Cortex of kidney (tissue), 1 donor: ENCODE measurements at places on chromosomes 12 and 14.

- no peak for DNase-seq
These were observed 121.7 kb upstream of the USP15 start for GRCh38 chr12:62138527-62138926.

DNA sequence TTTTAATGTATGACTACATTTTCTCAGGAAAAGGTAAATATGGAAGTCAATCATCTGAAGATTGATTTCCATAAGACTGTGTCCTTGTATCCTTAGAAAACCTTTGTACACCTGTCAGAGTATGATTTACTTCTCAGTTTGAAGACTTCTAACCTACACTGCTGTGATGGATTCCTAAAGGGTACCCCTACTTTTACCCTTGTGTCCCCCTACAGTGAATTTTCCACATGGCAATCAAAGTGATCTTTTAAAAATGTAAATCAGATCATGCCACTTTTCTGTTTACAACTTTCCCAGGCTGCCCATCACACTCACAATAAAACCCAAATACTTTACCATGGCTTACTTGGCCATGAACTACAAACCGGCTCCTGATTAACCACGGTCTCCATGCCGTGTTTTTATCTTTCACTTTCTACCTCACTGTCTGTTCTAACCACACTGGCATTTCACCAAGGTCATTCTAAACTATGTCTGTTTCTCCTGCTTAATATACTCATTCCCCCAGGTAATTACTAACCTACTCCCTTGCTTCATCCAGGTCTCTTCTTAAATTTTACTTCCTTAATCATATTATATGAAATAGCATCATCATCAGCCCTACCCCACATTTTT is 8.1 kb downstream of the DNAI7 start:
- no peak for DNase-seq

DNA sequence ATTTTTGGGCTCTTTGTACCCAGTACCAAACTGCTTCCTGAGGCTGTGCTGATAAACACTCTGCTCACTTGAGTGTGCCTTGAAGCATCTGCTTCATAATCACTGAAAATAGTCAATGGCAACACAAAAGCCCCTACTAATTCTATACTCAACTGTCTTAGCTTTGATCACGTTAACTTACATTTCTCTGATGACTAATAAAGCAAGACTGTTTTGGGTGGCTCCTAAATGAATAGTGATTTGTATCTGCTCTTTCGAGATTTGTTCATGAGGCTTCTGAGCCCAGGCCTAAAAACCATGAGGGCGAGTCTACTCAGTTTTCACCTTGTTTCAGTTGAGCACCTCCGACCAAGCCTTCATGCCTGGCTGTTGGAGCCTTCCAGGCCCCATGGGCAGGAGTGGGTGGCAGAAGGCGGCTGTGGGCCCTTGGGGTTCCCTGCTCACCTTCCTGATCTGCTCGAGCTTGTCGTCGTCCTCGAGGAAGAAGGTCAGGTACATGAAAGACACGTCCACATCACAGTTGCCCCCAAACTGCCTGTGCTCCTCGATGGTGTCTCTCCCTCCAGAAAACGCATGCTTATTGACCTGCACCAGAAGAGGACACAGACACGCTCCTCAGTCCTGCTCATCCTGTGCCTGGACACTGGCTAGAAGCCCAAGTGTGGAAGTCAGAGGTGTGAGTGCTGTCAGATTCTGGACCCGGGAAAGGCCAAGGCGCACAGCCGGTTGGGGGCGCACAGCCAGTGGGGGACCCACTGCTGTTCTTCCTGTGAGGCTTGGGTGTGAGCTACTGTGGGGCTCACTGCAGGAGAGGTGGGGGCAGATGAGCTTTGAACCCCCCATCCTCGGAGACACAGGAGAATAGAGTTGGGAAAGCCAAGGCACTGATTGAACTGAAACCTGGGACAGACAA is 13.7 kb downstream of the SLC25A47 start:
- no peak for DNase-seq

GRCh38 chr12:39010406-39010805 is 105.0 kb upstream of the CPNE8 start:
- no peak for DNase-seq

GRCh38 chr12:13472690-13473089 is 276.2 kb downstream of the EMP1 start:
- no peak for DNase-seq

GRCh38 chr12:57754411-57755193 is at the start of gene MARCHF9:
MARCHF9 (plus strand) TSS chr12:57755103; CDS start chr12:57755529, 426 bp downstream.
- DNase-seq, result no peak

GRCh38 chr14:63186453-63186852 is 17.8 kb upstream of the RHOJ start:
- DNase-seq, result no peak

GRCh38 chr12:2765052-2765451 is 29.7 kb upstream of the FKBP4 start:
- DNase-seq, result no peak

GRCh38 chr12:6699989-6700645 is 498 bp downstream of the PIANP start:
- no peak for DNase-seq

GRCh38 chr14:74620497-74620921 is 8.5 kb upstream of the LTBP2 start:
- DNase-seq, result no peak

DNA sequence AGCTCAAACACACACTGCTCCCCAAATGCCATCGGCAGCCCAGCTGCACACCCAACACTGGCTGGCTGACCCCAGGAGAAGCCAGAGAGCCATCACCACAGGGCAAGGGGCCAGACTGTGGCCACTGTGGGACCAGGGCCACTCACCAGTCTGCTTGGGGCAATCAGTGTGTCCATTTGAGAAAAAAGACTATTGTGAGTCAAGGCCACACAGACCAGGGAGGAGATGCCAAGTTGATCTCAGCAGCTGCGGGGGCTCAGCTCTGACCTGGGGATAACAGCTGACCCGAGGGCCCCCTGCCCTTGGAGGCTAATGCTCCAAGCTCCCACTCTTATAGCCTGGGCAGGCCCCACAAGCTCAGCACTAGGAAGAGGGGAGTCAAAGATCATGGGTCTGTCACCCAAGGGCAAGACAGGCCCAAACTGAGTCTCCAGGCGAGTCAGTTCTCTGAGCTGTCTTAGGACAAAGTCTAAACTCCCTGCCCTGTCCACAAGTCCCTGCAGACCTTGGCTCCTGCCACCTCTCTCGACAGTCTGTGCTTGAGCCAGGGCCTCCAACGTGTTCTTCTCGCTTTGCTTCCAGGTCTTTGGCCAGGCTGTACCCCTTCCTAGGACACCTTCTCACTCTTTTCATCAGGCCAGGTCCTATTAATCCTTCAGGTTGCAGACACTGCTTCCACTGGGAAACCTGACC is 30.1 kb upstream of the PNMA1 start:
- DNase-seq, result no peak

- no peak for DNase-seq
These were observed 282.3 kb upstream of the PRICKLE1 start for GRCh38 chr12:42871816-42872215.

- DNase-seq, result no peak
These were observed 208.4 kb upstream of the FKBP4 start for GRCh38 chr12:2586156-2587038.

GRCh38 chr14:65072256-65072655 is 30.1 kb downstream of the MAX start:
- no peak for DNase-seq
